ENCODE measurements at places on chromosomes 5 and 9.

- DNase-seq: no peak
These were observed 16.4 kb downstream of the JADE2 start for GRCh38 chr5:134541736-134542376.

DNA sequence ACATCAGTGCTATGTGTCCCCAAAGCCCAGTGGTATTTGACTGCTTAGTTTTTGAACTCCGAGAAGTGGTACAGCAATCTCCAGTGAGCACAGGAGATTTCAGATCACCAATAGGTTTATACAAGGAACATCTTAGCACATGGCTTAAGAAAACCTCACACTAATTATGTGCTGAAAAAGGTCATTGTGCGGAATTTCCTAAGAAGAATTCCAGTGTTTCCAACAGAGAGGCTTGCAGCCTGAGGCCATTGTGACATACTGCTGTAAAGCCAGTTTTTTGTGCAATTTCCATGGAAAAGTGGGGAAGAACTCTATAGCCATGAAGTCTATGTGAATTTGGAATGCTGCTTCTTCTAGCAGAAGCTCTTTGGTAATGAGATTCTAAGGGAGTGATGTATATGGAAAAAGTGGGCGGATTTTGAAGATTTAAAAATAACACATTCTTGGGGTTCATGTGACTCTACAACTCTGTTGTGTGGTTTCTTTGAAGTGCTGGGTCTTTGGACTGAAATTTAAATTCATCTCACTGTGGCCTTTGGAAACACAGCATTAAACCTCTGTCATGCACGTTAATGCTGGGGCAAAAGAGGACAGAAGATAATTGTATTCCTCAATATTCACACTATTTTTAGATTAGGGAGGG, 110.5 kb upstream of the CD180 start:
- no peak for DNase-seq

- DNase-seq: no peak
These were observed 86.1 kb upstream of the GHR start for GRCh38 chr5:42337143-42337542.

DNA sequence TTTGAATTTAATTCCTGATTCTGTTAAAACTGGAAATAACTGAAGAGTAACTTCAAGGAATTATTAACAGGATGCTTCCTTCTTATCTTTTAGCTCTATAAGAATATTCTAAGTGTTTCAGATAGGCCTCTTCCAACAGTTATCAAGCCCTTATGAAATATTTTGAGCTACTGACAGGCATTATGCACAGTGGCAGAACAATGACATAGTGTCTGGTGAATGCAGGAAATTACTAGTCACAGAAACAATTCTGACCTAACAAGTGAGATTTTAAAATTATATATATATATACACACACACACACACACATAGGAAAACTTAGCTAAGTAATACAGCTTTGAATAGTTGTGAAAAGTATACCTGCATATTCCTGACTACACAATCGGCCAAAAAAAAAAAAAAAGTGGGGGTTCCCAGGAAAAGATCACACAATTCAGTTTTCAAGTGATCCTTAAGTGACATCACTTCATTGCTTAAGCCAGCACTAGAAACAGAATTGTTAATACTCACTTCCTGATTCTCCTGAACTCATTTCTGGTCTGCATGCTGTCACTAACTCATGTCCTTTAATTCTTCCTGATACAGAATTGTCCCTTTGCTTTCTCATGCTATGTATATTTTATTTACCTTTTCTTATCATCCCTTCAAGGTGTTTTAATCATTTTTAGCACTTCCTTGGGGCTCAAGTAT, 77.3 kb downstream of the SLC25A46 start:
- no peak for DNase-seq

DNA sequence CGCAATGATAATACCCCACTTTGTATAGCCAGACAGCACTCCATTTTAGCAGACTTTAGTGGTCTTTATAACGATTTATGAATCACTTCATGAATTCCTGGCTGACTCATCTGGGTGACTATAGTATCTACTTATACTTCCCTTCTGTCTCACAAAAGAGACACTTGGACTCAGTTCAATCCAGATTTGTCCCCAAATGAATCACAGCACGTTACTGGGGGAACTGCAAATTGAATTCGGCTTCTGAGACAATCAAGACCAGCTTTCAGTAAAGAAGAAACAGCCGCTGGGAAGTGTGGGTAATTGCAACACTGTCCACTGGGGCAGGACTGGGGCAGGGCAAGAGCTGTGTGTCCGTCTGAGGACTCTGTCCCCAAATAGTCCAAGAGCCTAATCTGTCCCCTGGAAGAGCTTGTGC, 337.3 kb upstream of the RFX3 start:
- DNase-seq: peak; percentile 28

DNA sequence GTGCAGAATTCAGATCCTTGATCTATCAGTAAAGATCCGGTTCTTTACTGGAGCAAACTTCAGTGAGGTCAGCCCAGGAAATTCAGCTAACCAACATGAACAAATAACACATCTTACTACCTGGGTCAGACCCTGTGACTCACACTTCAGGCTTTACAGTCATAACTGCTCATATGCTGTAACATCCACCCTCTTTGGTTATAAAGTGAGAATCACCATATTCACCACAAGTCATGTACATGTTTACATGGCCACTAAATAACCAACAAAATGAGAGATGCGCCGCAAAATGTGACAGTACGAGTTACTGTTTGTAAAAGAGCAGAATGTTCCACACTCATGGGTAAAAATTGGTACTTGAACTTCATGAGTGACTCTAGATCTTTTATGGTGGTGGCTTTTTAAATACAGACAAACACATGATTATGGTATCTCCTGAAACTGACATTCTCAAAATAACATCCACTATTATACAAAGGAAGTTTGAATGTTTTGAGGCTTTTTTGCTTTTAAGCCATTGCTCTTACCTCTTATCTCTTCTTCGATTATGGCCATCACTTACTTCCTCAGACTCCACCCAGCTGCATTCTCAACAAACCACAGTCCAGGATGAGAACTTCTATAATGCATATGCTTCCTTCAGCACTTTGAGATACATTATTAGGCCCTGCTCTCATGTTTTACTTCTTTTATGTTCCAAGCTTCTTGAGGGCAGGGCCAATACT, 516.6 kb downstream of the RAB3C start:
- no peak for DNase-seq

- no peak for DNase-seq
These were observed 172.8 kb downstream of the CARTPT start for GRCh38 chr5:71891856-71892255.

DNA sequence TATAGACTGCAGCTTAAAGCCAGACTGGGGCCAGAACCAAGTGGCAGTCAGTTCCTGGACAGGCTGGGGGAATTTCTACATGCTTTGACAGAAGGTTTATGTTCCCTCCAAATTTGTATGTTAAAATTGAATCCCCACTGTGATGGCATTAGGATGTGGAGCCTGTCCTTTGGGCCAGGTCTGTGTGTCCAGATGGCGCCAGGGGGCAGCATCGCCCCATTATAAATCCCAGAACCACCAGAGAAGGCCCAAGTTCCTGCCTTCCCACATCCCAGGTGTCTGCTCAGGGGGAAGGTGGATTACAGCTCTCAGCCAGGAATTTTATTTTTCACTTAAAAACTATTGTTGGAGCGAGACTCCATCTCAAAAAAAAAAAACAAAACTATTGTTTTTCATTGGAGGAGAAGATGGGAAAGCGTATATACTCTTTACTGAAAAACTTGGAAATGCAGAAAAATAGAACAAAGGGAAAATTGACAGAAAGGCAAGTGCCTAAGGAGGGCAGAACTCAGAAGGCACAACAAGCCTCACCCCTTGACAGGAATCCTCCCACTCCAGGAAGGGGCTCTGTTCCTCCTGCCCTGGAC, 5.0 kb downstream of the IL3 start:
- no peak for DNase-seq

GRCh38 chr9:125103770-125104460, 39.4 kb downstream of the SCAI start:
- DNase-seq: no peak

DNA sequence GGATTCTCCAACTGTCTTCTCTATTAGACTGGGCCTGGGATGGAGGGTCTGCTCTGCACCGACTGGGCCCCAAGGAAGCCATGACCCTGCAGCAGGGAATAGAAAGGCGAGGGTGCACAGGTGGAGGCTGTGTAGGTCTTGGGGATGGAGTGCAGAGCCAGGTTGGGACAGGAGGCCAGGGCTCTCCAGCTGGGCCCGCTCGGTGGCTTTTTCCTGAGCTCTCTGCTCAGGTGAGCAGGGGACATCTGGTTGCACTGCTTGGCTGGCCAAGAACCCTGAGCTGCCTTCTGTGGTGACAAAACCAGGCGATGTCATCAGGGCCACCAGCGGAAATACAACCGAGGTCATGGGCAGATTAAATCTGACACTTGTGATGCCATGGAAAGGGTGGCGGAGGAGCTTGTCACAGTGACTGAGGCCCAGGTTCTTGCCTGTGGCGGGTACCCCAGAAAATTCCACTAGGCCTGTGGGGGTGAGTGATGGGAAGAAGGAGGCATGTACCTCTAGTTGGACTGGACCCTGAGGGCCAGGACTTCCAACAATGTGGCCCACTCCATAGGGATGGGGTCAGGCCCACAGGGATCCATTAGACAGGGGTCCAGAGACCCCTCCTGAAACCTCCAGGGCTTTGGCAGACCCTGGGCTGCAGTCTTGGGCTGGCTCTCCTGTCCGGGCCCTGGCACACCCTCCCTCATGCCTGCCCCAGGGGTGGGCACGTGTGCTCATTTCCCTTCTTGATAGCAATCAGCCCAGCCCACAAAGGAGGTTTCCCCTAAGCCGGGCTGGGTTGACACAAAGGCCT, 4.4 kb upstream of the IL3 start:
- DNase-seq: peak; percentile 53

GRCh38 chr5:33488558-33489355, 48.0 kb downstream of the TARS1 start:
- DNase-seq: no peak

DNA sequence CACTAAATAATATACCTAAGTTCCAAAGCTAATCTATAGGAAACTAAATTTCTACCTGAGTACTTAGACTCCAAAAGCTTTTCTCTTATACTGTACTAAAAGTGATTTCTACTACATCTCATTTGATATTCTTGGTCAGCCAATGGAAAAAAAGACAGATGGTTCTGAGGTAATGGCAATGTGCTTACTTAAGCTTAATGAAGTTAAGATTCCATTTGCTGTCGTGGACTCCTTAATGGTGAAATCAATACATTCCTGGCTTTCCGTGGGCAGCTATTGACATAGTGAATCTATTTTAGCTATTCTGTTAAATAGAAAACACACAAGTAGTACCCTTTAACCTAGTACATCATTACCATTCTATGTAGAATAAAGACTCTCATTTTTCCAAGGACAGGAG, 1825.6 kb upstream of the CDH9 start:
- DNase-seq: no peak
